ENCODE measurements at places on chromosomes 5 and 9.

- DNase-seq: no peak
Observed at GRCh38 chr9:104835161-104835560, 71.2 kb downstream of the NIPSNAP3B start.

- DNase-seq: no peak
Observed at GRCh38 chr5:6667648-6668047, 34.4 kb downstream of the SRD5A1 start.

- no peak for DNase-seq
Observed at GRCh38 chr9:91758491-91758981, 191.5 kb downstream of the ROR2 start.

DNA sequence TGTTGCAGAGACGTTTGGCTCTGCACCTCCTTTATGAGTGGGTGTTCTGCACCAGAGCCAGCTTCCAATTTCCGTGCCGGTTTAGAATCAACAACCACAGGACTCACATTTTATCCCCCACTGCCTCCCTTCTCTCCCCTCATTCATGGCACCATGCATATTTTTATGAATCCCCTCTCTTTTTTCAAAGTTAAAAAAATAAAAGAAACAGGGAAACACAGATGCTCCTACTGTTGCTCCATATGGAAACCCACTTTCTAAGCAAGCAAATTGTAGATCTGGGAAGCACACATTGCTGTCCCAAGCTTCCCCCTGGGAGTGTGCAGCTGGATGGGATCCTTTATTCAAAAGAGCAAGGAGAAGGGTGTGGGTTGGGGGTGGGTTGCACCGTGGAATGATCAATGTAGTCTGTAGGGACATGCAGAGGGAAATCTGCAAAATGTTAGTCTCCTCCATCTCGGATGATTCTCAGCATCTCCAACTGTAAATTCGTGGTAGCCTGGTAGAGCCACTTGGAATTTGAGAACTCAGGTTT lies 410.0 kb upstream of the ADAMTSL1 start:
- DNase-seq: no peak

DNA sequence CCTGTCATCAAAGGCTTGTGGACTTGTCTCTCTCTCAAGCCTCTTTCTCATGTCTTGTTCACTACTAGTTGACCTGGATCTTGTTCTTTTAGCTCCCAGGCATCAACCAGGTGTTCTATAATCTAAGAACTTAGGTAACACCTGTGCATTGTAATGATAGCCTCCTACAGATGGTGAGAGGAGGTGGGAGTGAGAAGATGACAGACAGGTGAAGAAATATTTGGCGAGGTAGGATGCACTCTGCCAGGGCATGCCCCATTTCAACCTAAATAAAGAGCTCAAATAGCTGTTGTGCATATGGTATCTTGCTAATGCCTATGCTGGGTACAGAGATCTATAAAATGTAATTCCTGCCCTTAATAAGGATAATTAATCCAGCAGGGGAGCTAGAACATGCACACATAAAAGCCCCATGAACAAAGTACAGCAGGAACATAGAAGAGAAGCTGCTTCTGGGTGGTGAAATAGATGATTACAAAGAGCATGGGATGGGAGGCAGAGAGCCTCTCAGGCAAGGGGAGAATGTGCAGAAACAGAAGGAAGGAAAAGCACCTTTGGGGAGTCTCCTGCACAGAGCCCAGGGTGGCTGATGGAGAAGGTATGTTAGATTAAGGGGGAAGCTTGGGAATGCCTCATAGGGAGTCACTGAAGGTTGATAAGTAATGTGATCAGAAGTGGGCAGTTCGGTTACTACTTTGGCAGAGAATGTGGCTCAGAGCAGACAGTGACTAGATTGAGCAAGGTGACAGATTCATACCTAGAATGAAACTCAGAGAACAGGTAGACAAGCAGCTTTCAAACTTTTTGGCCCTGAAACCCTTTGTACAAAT lies 28.0 kb upstream of the PLIN2 start:
- no peak for DNase-seq

- no peak for DNase-seq
Observed at GRCh38 chr9:113705306-113705927, 170.7 kb upstream of the ZNF618 start.

DNA sequence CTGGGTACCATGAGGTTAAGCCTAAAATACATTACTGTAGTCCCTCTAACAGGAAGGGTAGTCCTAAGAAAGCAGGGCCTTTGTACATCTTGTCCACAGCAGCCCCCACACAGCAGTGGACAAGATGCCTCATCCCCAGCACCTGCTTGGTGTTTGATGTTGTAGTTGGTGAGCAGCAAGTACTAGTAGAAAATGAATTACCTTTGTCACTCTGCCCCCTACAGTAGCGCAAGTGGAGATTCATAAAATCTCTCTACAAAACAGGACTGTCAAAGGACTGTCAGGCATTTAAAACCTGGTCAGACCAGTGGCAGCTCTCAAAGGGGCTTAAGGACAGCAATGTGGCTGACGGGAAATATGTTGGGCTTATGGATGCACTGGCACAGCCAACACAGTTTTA lies 122.5 kb downstream of the TMEM174 start:
- DNase-seq: no peak

- no peak for DNase-seq
Observed at GRCh38 chr5:154575546-154576428, 97.8 kb upstream of the HAND1 start.

DNA sequence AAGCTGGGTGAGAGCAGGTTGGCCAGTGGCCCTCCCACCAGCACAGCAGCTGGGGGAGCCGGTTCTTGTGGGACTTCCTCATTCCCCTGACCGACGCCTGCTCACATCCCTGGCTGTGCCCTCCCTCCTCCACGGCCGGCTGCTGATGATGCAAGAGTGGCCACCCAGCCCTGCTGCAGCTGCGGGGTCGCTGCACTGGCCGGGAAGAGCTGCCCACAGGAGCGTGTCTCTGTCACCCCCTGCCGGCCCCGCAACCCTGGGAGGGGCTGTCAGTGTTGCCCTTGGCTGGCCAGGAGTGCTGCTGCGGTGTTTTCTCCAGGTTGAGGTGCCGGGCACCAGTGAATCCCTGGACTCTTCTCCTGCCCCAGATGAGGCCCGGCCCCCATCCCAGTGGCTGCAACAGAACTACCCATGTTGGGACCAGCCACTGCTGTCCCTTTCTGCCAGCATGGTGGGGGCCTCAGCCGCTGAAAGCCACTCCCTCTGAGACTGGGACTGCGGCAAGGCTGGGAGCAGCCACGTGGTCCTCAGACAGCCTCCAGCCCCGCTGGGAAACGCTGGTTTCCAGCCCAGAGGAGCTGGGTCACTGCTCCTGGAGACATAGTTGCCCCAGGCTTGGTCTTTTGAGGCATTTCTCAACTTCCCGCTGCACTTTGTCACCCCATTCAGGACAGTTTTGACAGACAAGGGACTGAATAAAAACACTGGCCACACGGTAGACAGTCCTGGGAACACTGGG lies 739 bp downstream of the CARD9 start:
- no peak for DNase-seq

DNA sequence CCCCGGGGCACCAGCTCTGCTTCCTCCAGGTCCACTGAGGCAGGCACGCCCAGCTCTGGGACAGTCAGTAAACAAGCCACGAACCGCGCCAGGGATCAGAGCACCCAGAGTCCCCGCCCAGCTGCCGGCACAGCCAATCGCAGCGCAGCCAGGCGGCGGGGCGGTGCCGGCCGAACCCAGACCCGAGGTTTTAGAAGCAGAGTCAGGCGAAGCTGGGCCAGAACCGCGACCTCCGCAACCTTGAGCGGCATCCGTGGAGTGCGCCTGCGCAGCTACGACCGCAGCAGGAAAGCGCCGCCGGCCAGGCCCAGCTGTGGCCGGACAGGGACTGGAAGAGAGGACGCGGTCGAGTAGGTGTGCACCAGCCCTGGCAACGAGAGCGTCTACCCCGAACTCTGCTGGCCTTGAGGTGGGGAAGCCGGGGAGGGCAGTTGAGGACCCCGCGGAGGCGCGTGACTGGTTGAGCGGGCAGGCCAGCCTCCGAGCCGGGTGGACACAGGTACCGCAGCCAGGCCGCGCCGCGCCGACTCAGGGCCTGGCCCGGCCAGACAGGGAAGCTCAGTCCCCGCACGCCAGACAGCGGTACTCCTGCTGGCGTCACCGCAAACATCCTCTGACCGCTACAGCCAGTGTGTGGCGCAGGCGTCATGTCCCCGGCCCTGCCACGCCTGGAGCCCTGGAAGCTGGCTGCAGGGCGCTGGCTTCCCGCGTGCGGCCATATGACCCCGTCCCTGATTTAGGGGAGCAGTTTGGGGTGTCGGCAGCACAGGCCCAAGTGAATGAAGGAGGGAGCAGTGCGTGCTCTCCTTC lies at the start of gene CTSL:
CTSL (plus strand) TSS at position 220 of the 810 bp plus-strand sequence. CDS start 1,485 bp downstream, outside the sequence.
- peak; percentile 98 for DNase-seq

DNA sequence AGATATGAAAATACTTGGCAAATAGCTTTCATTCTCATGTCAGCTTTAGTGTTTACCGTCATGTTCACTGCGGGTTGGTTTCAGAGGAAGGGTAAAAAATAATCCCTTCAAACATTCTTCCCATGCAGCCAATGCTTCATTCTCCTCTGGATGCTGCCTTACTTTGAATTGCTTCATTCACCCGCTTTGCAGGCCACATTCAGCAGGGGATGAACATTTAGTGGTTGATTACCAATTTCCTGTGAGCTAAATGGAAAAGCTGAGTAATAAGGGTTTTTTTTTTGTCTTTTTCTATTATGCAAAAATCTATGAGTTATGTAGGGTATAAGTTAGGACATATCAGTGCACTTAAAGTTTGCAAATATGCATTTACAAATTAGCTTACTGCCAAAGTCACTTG lies 96.3 kb upstream of the MEF2C start:
- no peak for DNase-seq

DNA sequence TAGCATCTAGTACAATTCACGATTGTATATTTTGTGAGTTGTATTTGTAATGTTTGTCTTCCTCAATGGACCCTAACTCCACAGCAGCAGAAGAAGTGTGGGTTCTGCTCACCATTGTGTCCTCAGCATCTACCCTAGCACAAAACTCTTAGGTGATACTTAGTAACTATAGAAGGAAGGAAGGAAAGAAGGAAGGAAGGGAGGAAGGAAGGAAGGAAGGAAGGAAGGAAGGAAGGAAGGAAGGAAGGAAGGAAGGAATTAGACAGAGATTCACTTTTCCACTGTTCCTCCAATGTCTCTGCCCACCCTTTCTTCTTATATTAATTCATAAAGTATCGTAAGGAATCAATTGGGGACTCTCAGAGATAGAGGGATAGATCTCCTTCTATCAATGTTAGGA lies 288.2 kb downstream of the NFIB start:
- no peak for DNase-seq

DNA sequence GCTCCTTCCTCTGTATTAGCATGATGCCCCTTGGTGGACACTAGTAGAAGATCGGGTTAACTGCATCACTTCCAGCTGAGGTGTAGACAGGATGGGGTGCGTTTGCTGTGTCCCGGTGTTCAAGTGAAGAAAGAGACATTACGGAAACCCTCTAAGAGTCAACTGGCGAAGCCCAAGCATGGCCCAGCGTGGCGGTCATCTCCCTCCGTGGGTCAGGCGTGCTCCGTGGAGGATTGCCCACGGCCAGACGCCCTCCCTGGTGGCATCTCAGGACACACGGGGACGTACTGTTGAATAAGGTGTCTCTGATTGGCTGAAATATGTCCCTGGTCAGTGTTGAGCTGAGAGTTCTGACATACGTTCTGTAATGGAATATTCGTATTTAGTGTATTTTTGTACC lies 119.5 kb upstream of the CACNA1B start:
- DNase-seq: no peak

- no peak for DNase-seq
Observed at GRCh38 chr5:39254671-39255070, 35.3 kb upstream of the FYB1 start.

- DNase-seq: no peak
Observed at GRCh38 chr5:90548069-90548593, 10.5 kb upstream of the ADGRV1 start.

DNA sequence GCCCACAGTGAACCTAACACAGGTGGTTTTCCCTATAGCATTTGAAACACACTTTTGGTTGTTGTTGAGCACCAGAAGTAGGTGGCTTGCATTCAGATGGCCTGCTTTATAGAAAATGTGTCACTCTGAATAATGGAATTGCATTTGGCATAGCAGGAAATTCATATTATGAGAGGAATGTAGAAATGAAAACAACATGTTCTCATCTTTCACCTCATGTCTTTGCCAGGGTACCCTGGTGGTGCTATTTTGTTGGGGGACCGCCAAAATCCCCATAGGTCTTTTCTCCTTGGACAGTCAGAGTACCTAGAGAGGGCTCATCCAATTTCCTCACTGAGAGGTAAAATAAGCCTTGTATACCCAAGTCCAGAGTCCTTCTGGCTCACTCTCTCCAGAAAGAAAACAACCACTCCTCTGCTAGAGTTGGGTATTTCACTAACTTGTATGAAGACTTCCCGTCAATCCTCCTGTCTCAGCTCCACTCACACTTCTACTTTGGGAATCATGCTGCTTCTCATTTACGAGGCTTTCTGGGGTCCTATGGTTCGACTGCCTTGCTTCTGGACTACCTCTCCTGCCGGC lies 67.4 kb downstream of the MRPS27 start:
- no peak for DNase-seq

GRCh38 chr5:21199087-21199486 lies 1211.1 kb upstream of the CDH18 start:
- no peak for DNase-seq

- DNase-seq: no peak
Observed at GRCh38 chr5:111530298-111530740, 18.0 kb upstream of the STARD4 start.

DNA sequence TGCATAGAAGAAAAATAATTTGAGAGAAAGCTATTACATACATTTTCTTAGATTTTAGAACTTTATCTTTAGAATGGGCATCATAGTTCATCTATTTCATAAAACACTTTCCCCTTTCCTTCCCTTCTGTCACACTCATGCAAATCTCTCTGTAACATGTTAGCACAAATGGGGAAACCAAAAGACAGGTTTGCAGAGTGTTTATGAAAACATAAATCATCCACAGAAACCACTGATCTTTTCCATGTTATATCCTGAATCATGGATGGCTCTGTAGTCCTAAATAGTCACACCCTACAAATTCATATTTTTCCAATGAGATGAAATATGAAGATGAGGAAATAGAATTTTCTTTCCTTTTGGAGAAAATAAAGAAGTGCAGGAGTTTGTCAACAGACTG lies 122.9 kb upstream of the PTGER4 start:
- no peak for DNase-seq

GRCh38 chr5:179585941-179586401 lies 35.6 kb downstream of the RUFY1 start:
- no peak for DNase-seq

GRCh38 chr5:72468024-72468423 lies 39.2 kb downstream of the ZNF366 start:
- no peak for DNase-seq

- DNase-seq: no peak
Observed at GRCh38 chr9:133700819-133701320, 37.3 kb downstream of the SARDH start.

DNA sequence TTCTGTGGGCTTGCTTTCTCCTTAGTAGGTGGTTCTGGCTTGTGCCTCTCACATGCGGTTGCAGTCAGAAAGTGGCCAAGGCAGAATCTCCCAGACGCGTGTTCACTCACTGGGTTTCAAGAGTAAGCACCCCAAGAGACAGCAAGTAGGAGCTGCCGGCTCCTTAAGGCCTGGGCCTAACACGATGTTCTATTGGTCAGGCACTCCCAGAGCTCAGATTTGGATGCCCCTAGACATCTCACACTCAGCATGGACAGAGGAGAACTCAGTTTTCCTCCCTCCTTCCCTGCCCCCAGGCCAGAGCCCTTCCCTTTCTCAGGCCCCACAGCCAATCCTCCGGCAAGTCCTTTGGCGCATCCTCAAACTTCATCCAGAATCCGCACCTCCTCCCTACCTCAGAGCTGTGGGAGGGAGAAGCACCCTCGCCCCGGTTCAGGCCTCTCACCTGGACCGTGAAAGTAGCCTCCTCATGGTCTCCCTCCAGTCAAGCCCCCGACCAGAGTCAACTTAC lies 6.5 kb upstream of the CARD19 start:
- DNase-seq: no peak
